ENCODE measurements at places on chromosomes 7 and 10.

GRCh38 chr10:28125701-28126100 is 126.8 kb upstream of the ODAD2 start:
- DNase-seq, result no peak

GRCh38 chr7:100155553-100156317 is 2.8 kb downstream of the TRAPPC14 start:
- no peak for DNase-seq

- no peak for DNase-seq
These were observed 106.6 kb upstream of the TNS3 start for GRCh38 chr7:47688311-47689100.

- DNase-seq, result no peak
These were observed 369.2 kb upstream of the AKR1E2 start for GRCh38 chr10:4456776-4457175.

DNA sequence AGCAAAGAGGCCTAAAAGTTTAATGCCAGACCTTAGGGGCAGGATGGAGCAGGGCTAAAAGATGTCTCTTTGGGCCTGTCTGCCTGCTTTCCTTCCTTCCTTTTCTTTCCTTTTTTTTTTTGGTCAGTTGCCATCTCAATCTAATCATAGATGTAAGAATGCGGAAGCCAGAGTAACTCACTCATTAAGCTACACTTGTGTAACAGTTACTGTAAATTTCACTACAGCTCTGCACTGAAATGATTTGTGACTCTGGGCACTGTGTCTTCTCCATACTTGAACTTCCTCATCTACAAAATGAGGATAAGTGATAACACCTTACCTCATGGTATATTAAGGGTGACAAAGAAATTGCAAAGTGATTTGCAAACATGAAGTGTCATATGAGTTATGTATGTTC is 75.5 kb upstream of the AGK start:
- no peak for DNase-seq

DNA sequence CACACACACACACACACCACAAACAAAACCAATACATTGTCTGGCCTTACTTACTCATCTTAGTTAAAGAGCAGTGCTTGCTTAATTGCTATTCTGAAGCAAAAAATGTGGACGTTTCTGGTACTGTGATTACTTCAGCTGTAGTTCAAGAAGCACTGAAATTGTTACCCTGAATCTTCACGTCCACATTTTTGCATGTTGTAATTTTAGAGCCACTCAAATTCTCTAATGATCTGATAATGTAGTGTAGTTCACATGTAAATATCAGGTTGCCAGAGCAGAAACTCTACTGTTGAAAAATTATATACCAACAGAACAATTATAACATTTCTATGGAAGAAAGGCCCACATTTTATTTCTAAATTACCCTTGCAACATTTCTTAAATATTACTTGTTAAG is 1451.1 kb downstream of the GATA3 start:
- no peak for DNase-seq

DNA sequence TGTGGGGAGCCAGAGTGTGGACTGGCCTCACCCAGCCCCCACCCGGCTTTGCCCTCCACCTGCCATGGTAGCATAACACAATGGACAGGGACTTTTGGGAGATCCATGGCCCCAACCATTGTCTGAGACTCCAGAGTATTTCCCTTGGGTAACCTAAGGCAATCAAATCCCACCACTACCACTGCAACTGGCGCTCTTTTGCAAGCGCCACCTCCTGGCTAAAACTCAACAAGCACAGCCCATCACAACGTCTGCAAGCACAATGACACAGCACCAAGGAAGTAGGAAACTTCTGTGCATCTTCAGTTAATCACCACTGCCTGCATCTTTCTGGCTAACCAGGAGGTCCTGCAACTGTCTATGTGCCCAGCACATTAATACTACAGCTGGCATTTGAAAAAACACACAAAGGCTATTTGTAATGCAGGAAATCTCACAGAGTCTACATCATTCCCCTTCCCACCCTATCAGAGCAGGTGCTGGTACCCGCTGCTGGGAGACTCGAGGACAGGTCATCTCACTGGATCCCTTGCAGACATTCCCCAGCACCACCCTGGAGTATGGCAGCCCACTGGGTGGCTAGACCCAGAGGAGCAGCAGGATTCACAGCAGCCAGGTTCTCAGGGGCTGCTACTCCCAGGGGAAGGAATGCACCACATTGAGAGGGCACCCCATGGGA is 27.7 kb downstream of the ANKRD26 start:
- DNase-seq, result no peak

GRCh38 chr7:157013602-157014549 is 3.4 kb upstream of the MNX1 start:
- no peak for DNase-seq

DNA sequence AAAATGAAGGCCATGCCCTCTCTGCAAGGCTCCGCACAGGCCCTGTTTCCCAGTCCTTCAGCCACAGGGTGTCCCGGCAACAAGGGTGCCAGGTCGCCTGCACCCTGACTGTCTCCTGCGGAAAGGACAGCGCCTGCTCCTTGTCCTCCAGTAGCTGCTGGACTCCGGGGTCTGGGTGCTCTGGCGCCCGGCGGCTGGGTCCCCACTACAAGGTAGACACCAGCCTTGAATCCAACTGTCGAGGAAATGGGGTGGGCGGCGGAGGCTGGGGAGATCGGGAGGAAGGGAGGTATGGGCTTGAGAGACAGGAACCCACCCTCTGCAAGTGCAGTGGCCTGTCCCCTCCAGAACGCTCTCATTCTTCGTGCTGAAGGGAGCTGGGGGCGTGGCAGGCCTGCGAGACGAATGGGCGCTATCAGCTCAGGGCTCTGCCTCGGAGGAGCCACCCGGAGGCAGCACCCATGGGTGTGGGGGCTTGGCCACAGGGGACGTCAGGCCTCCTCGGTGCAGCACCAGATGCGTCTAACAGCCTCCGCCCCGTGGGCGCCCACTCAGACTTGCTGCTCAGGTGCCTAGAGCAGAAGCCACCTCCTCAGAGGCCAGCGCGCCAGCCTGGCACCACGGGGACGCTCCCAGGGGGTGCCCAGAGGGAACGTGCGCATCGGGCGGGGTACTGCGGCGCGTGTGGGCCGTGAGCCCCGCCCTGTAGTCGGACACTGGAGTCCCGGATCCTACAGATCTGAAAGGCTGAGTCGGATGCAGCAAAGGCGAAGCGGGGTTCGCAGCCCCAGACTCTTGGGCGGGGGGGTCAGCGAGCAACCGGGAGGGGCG is 15.6 kb downstream of the ADAM8 start:
- DNase-seq, result peak; percentile 59

- DNase-seq, result no peak
These were observed 140.5 kb downstream of the HBP1 start for GRCh38 chr7:107309296-107309695.

- DNase-seq, result no peak
These were observed 954.7 kb upstream of the GHITM start for GRCh38 chr10:83184641-83185040.

DNA sequence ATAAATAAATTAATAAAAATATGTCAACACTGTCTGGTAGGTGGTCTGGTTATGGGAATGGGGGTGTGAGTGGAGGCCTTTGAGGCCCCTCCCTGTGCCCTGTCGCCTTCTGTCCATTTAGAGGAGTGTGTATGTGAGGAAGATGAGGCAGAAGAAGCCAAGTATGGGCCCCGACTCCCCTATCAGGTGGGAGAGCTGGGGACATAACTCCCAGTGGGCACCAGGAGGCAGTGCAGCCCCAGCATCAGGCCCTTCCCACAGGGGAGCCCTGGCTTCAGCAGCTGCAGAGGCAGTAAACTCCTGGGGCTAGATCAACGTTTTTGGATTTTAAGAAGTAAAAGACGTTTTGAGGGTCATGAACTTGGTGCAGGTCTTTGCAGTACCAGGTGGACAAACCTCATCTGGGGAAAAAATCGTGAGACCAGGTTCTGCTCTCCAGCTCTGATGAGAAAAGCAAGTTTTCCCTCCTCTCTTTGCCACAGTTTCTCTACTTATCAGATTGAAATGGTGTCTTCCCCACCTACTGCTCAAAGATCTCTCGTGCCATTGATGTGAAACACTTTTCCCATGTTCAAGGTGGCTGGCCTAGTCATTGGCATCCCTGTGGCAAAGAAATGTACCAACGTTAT is 167.8 kb upstream of the EEPD1 start:
- peak; percentile 84 for DNase-seq

- no peak for DNase-seq
These were observed 1.6 kb downstream of the WEE2 start for GRCh38 chr7:141709749-141710148.

- DNase-seq, result no peak
These were observed 339.0 kb downstream of the GATA3 start for GRCh38 chr10:8393531-8393930.

DNA sequence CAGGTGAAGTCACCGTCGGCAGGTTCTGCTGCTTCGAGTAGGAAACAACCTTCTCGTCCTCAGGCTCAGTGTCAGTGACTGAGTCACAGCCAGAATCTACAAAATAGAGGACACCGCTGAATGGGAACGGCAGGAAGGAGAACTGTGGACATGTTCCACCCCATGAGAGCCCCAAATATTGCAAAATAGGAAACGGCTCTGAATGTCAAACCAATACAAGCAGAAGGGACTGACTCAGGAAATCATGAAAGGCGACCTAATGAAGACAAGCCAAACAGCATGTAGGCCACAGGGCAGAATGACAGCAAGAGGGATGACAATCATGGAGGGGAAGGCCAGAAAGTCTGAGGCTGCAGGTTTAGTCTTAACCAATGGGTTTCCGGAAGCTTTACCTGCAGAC is 63.5 kb downstream of the PIK3AP1 start:
- no peak for DNase-seq

- DNase-seq, result peak; percentile 51
These were observed 149.8 kb downstream of the DOCK4 start for GRCh38 chr7:112056409-112056808.

GRCh38 chr7:157687158-157687557 is 350.4 kb downstream of the DNAJB6 start:
- DNase-seq, result no peak
